ENCODE measurements at places on chromosomes 5 and 9. TPM values are rescaled to one million over a fixed set of nuclear protein-coding genes. Genes with fewer than 3 reads are reported as not detected.

The IQGAP2 gene
- polyA plus RNA-seq: 16.5 TPM

DNA sequence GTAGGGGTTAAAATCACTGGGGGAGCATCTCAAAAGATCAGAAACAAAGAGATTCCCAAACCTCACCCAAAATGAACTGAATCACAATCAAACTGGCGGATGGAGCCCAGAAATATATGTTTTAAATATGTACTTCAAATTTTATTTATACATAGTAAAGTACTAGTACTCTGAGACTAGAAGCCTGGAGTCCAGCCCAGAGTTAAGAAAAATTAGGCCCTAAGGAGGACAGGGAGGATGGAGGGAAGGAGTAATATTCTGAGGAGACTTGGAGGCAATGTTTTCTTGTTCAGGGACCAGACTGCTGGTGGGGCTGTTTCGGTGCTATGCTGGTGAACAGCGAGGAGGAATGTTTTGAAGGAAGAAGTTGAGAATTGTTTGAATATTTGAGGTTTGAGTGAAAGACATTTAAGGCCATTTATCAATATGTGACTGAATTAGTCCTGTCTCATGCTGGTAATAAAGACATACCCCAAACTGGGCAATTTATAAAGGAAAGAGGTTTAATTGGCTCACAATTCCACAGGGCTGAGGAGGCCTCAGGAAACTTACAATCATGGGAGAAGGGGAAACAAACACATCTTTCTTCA lies 552.4 kb upstream of the DAB2 start:
- no peak for DNase-seq

GRCh38 chr5:175658299-175659145 lies 651 bp downstream of the HRH2 start:
- no peak for DNase-seq

DNA sequence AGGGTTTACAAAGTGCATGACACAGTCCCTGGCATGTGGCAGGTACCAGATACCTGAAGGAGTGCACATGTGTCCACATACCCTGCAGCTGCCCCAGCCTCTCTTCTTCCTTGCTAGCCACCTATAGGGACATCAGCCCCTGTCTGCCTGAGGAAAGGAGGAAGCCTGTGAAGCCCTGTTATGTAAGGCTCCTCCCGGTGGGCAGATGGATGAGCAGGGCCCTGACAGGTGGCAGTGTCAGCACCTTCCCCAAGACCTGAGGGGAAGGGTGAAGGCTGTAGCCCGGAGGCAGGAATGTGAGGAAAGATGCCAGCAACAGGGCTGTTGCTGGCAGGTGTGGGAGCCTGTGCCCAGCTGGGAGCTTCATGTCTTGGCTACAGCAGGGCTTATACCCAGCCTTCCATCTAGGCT lies 21.7 kb downstream of the TCF7 start:
- DNase-seq: no peak
